Activated CD4-positive, CD25-positive, alpha-beta regulatory T cell treated with anti-CD3 and anti-CD28 coated beads, Interleukin-2, amount 50 U/mL, for 16 hours (primary cell): ENCODE measurements at places on chromosomes 1 and 21.

DNA sequence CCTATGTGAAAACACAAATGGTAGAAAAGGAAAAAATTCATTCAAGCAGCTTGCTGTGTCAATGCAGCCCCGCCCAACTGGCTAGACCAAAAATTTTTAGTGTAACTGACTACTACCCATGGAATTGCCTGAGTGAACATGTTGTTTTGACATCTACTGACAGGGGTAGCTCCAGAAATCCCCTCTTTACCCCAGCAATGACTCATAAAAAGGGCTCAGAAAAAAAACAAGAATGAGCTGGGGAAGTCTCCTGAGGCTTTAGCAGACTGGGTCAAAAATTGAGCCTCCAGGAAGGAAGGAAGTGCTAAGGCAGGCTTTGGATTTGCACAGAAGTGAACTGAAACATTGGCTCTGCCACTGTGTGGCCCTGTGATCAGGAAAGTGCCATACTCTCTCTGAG lies 24.4 kb upstream of the FGGY start:
- DNase-seq, result no peak

DNA sequence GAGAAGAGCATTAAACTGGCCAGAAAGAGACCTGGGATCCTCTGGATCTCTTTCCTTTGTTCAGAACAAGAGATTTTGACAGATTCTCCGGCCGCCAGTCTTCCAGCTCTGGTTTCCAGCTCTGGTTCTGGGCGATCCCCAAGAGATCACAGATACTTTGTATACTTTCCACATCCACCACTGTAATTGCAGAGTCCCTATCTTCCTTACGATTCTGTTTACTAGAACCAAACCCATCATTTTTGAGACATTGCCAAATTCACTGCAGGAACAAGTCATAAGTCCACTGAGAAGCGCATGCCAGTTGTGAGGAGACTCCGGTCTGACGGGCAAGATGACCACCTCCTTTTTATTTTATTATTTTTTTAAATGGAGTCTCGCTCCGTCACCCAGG lies 505.2 kb downstream of the SMYD3 start:
- DNase-seq, result no peak

DNA sequence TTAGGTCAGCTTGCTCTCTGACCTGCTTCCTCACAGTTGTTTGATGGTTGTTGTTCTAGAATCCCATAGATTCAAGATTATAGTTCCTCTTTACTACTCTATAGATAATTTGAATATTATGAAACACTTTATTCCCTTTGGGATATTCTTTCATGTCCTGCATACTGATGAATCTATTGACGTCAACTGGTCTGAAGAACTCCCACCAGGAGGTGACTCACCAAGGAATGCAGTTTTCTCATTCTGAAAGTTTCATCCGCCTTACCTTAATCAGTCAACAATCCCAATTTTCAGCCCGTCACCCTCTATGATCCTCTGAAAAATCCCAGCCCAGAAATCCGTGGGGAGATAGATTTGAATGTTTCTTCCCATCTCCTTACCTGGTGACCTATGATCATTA lies 834.1 kb upstream of the PRMT6 start:
- no peak for DNase-seq

DNA sequence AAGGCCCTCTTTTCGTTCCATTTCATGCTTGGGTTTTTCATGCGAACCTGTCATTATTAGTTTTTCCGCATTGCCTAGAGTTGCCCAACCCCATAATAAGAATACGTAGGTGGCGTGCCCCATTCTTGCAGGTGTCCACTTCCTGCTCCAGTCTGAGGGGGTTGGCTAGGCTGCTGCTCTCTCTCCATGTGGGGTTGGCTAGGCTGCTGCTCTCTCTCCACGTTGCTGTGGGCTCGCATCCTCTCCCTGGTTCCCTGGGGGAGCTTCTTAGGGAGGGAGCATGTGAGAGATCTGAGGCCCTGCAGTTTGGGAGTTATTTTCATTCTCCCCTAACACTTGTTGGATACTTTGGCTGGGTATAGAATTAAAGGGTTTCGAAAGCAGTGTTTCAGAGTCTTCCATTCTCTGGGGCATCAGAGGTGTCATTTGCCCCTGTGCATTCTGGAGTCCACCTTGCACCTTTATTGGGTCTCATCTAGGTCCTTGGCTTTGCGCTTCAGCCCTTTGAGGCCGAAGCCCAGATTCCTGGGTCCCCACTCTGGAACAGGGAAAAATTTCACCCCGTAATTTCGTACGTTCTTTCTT lies 8.6 kb downstream of the C1orf35 start:
- no peak for DNase-seq

GRCh38 chr1:209651138-209651587 lies 1.1 kb downstream of the LAMB3 start:
- no peak for DNase-seq

DNA sequence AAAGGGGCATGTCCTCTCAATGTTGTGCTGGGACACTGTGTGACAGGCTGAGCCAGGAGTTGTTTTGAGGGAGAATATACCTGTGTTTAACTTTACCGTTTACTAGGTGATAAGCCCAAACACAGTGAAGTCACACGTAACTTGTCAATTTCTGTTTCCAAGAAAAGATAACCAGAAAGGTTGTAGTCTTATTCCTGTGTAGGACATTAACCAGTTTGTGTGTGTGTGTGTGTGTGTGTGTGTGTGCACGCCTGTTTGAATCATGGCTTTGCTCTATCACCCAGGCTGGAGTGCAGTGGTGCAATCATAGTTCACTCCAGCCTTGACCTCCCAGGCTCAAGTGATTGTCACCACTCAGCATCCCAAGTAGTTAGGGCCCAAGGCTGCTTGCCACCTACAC lies 83.6 kb downstream of the MRPS6 start:
- no peak for DNase-seq

GRCh38 chr1:151833172-151833900 lies 1.7 kb upstream of the RORC start:
- no peak for DNase-seq

- DNase-seq, result no peak
These were observed 57.6 kb downstream of the CD34 start for GRCh38 chr1:207853372-207853757.

DNA sequence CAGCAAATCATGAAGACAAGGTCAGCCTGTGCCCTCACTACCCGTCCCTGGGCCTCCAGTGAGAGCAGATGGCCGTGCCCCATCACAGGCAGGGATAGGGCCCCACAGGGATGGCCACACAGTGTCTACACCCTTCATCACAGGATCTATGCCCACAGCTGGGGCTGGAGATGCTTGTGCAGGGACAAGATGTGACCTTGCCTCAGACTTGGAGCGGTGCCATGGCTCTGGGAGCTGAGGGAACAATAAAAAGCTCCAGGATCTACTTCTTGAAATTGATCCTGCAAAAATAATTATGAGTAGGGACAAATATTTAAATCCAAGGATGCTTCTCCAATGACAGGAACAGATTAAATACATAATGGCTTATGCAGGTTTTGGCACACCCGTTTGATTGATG lies 25.4 kb upstream of the TCEA3 start:
- no peak for DNase-seq

DNA sequence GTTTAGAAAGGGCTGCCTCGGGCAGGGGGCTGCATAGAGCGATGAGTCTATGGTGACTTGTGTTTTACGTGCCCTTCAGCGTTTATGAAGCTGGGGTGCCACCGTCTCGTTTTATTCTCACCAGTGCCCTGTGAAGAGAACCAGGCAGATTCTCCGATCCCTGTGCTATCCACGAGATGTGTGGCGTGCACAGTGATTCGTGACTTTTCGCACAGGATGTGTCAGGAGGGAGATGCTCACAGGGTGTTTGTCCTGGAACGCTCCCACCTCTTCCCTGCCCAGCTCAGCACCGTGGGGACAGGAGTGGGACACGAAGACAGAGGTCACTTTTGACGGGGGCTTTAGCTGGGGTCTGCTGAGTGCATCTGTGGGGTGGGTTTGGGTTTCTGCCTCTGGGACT lies 54.9 kb upstream of the AJAP1 start:
- DNase-seq, result no peak

DNA sequence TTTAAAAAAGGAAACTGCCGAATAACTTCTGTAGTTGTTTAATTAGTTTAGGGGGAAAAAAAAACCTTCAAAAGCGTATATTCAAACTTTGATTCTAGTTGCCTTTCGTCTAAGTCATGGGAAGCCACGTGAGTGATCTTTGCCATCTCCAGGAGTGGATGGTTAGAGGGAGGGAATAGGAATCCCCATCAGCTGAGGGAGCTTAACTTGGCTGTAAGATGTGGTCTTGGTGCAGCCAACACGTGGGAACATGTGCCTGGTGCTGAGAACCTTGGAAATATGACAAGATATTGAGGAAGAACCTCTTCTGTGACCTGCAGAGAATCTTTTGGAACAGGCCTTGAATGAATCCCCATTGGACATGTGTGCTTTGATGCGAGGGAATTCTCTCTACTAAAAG lies 1.7 kb downstream of the BACE2 start:
- DNase-seq, result no peak

GRCh38 chr1:21318714-21319159 lies 28.5 kb upstream of the ECE1 start:
- DNase-seq, result no peak

DNA sequence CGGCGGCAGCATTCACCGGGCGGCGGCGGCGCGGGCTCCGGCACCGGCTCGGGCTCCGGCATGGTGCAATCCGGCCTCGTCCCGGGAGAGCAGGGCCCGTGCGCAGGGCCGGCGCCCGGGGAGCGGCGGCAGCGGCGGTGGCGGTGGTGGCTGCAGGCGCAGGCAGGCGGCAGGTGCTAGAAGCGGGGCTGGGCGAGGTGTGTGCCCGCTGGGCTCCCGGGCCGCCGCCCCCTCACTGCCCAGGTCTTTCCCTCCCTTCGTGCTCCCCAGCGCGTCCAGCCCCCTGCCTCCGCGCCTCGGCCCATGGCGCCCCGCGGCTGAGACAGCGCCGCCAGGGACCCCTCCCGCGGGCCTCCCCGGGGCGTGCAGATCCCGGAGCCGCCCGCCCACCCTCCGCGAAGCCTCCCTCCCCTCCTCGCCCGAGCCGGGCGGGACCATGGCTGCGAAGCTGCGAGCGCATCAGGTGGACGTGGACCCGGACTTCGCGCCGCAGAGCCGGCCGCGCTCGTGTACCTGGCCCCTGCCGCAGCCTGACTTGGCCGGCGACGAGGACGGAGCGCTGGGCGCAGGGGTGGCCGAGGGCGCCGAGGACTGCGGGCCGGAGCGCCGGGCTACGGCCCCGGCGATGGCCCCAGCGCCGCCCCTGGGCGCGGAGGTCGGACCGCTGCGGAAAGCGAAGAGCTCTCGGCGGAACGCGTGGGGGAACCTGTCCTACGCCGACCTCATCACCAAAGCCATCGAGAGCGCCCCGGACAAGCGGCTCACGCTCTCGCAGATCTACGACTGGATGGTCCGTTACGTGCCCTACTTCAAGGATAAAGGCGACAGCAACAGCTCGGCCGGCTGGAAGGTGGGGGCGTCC lies 492 bp downstream of the FOXO6 start:
- DNase-seq, result no peak

- no peak for DNase-seq
These were observed 22.8 kb upstream of the TSPEAR start for GRCh38 chr21:44734026-44734745.

- no peak for DNase-seq
These were observed 158.2 kb downstream of the PBX1 start for GRCh38 chr1:164716992-164717703.

DNA sequence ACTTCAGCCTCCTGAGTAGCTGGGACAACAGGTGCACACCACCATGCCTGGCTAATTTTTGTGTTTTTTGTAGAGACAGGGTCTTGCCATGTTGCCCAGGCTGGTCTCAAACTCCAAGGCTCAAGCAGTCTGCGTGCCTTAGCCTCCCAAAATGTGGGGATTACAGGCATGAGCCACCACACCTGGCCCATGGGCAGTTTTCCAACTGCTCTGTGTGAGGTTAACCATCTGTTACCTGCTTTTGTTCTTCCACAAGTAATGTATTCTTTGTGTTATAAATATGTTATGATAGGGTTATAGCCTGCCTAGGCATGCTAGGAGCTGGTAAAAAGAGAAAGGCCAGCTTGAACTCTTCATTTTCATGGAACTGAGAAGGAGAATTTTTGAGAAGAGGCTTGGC lies 30.7 kb downstream of the TUFT1 start:
- no peak for DNase-seq

DNA sequence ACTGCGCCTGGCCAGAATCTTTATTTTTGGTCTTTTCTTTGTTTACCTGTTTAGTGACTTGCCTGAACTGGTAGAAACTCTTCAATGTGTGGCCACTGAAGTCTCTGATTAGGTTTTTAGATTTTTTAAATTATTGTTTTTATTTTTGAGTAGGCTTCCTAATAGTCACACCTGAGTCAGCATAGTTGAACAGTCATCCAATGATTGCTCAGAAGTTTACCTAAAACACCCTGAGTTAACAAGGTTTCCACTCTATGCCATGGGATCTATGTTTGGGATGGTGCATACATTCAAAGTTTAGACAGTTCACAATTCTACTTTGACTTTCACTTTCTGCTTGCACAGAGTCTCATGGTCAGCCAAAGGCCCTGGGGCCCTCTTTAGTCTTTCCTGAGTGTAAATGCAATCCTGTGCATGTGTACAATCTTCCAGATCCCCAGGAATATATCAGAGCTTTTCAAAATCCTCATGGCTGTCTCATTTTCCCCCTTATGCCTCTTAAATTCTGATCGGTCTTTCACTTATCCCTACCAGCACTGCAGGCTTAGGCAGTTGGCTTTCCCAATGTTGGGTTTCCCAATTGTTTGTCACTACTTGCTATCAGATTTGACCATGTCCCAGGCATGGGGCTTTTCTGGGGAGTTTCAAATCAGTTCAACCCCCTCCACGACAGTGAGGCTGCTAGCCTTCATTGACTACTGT lies 114.4 kb upstream of the RAB3GAP2 start:
- DNase-seq, result no peak

GRCh38 chr1:158248771-158249170 lies 5.5 kb upstream of the CD1A start:
- DNase-seq, result no peak

- no peak for DNase-seq
These were observed 36.2 kb upstream of the BTG2 start for GRCh38 chr1:203268901-203269653.

DNA sequence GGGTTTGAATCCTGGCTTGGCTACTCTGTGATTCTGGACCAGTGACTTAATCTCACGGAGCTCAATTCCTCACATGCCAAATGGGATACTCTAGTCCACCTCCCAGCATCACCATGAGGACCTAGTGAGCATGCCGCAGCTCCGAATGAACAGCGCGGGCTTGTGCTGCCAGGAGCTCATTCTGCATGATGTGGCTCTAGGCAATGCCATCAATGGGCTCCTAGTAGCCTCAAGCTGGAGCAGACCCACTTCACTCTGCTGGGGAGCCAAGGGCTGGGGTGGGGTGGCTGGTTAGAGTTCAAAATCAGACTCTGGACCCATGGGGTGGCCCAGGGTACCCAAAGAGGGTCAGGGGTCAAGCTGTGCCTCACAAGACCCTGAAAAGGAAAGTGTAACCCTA lies 41.5 kb downstream of the CDK18 start:
- no peak for DNase-seq
